ENCODE measurements at places on chromosomes 12 and 14.
A peak's percentile ranks its signal among the peaks of the same experiment; 100 is the strongest.

- no peak for DNase-seq
These were observed 126.6 kb downstream of the DAAM1 start for GRCh38 chr14:59314953-59315599.

DNA sequence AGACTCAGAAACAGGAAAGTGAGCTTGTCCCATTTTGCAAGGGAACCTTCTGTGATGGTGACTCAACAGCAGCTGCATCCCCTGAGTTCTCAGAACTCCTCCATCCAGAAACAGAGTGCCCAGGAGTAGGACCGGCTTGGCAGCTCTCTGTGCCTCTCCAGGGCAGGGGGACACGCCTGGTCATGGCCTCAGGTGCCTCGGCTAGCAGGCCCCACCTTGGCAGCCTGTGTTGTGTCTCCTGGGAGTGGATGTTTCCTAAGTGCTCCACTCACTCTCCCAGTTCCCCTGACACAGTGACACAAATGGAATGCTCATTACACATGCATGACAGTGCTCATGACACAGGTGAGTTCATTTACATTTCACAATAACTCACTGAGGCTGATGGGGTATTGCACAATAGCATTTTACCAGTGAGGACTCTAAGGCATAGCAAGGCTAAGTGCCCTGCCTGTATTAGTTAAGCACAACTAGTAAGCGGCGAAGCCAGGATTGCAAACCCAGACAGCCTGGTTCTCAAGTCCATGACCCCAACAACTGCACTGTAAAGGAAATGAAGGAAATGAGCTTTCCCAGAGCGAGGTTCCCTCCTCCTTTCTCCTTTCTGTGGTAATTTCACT is 47.4 kb downstream of the CALM1 start:
- DNase-seq: peak; percentile 92

- no peak for DNase-seq
These were observed 8.9 kb upstream of the LTBP2 start for GRCh38 chr14:74620923-74621322.

DNA sequence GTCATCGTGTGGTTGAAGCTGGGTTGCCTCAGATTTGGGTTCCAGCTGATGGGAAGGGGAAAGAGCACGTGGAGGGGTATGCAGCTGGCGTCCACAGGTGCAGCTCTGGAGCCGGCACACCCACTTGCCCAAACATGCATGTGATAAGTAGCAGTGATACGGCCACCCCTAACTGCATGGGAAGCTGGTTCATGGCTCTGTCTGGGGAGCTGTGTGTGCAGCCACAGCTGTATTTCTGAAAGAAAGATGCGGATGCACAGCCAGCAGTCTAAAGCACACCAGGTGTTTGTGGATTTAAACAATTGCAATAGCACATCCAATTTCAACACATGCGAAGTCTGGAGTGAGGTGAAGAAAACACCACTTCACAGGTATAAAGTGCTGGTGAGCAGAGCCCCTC is 181.4 kb downstream of the EFCAB11 start:
- no peak for DNase-seq

GRCh38 chr12:122064780-122065588 is 13.6 kb upstream of the MLXIP start:
- DNase-seq: peak; percentile 46

GRCh38 chr14:79630288-79630960 is 580.9 kb downstream of the DIO2 start:
- DNase-seq: peak; percentile 41

- no peak for DNase-seq
These were observed 8.6 kb downstream of the TC2N start for GRCh38 chr14:91858536-91859275.

DNA sequence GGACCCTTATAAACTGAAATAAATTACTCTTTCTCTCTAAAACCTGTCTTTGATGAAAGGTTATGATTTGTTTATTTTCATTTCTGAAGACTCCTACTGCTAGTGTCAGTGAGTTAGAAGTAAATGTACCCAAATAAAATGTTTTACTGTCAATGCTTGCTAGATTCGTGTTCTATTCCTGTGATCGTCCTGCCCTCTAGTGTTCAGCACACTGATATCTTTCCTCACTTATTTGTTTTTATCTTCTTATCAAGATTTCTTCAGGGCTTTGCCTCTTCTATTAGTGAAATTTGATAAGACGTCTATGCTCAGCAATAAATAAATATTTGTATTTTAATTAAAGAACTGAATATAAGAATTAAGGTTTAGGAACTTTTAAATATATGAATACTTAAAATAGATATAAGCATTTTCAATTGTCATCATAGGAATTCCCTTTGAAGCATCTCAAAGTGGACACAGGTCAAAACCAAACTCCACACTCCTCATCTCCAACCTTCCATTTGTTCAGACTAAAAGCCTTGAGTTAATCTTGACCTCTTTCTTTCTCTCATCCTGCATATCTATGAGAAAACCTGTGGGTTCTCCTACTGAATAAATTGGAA is 75.8 kb downstream of the C12orf50 start:
- DNase-seq: no peak

GRCh38 chr14:20668969-20669368 is 15.4 kb upstream of the RNASE4 start:
- DNase-seq: no peak

DNA sequence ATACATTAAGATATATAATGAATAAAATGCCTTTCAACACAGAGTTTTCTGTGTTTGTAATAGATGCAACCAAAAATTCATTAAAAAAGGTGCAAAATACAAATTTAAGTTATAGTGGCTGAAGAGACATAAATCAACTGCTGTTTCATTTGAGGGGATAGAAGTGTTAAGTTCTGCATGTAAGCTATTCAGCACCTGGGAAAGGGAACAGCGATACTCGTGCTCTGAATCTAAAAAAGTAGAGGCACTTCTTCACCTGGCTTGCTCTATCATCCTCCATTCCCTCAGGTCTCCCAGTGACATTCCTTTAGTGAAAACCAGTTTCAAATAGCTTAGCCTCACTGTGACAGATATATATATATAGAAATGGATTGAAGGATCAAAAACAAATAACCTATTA is 222.6 kb downstream of the ACSS3 start:
- DNase-seq: no peak

DNA sequence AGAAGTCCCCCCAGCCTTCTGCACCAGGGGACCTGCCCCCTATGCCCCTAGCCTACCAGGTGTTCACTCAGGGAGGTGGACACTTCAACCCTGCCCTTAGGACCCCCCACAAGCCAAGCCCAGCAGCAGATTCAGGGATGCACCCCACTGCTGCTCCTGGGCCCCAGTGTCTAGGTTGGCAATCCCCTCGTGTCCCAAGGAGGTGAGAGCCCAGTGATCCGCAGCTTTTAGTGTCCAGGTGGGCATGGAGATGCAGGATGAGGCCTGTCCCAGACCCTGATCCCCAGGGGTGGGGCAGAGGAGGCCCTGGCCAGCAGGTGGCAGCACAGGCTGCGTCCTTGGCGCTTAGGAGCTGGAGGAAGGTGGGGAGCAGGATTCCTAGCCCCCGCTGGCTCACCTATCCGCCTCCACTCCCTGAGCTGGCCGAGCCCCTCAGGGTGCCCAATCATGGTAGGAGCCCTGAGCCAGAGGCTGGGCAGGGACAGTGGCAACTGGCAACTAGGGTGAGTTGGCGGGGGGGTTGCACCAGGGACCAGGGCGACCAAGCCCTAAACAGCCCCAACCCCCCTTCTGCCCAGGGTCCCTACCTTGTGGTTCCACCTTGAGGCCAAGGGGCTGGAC is 4.1 kb downstream of the CKB start:
- peak; percentile 37 for DNase-seq

DNA sequence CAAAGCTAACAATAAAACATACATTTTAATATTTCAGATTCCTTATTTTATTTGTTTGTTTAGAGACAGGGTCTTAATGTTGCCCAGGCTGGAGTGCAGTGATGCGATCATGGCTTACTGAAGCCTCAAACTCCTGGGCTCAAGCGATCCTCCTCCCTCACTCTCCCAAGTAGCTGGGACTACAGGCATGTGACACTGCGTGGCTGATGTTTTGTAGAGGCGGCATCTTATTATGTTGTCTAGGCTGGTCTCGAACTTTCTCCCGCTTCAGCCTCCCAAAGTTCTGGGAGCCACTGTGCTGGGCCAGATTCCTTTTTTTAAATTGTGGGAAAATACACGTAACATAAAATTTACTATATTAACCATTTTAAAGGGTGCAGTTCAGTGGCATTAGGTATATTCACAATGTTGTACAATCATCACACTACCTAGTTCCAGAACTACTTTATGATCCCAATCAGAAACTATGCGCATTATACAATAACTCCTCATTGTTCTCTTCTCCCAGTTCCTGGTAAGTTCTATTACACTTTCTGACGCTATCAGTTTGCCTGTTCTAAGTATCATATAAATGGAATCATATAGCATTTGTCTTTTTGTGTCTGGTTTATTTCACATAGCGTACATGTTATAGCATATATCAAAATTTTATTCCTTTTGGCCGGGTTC is 40.3 kb downstream of the ADIPOR2 start:
- no peak for DNase-seq

- no peak for DNase-seq
These were observed 354.2 kb upstream of the ATP2B1 start for GRCh38 chr12:90062799-90063198.

GRCh38 chr12:71157601-71158233 is at the start of gene TSPAN8:
Gene TSPAN8, minus strand, starts transcription at chr12:71157999. Its CDS starts 321 bp downstream, at chr12:71157678.
- peak; percentile 77 for DNase-seq

GRCh38 chr12:16352481-16352880 is 5.0 kb downstream of the MGST1 start:
- no peak for DNase-seq

- DNase-seq: no peak
These were observed 1.7 kb downstream of the SUPT16H start for GRCh38 chr14:21382095-21382494.

DNA sequence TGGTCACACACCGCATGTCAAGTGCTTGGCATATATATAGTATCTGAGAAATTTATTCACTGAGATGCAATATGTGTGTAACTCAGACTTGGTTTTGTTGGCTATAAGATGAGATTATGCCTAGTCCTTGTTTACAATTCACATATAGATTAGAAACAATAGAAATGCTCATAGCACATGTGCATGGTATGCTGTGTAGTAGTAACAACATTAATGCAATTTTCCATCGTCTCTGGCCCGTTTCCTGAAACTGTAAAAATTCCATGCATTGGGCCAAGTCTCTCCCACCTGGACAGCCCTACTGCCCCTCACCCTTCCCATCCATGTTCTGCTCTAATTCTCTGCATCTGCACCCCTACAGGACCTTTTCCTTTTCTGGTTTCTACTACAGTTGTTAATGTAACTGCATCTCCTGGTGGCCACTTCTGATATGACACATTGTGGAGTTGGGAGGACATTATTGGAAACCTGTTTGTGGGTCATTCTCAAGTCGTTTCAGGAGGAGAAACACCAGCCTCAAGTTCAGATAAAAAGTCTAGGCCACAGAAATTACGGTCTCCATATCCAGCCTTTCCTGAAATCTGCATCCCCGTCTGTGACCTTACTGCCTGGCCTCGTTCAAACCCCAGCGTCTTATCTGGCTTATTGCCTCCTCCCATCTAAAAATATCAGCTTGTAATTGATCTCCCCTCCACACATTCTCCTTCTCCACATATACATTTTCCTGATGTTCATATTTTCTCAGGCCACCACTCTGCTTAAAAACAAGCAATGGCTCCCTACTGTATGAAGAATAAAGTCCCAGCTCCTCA is 37.5 kb downstream of the EMP1 start:
- peak; percentile 46 for DNase-seq

DNA sequence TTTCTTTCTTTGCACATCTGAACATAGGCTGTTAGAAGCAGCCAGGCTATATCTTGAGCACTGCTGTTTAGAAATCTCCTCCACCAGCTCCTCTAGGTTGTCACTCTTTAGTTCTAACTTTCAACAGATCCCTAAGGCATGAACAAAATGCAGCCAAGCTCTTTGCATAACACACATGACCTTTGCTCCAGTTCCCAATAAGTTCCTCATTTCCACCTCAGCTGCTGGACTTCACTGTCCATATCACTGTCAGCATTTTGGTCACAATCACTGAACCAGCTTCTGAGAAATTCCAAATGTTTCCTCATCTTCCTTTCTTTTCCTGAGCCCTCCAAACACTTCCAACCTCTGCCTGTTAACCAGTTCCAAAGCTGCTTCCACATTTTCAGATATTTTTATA is 27.6 kb upstream of the C14orf132 start:
- no peak for DNase-seq

DNA sequence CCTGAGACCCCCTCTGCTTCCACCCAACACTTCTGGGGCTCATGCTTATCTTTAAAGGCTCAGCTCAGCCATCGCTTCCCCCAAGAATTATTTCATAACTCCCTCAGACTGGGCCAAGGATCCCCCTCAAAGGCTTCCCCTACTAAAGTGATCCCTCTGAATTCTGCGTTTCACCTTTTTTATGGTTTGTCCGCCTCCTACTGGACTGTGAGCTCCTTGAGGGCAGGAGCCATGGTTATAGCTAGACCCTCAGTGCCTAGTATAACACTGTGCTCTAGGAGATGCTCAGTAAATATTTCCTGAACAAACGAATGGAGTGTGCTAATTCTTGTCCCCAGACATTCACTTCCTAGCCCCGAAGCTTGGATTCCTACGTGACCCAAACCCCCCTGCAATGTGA is 20.5 kb upstream of the SRRM4 start:
- no peak for DNase-seq

DNA sequence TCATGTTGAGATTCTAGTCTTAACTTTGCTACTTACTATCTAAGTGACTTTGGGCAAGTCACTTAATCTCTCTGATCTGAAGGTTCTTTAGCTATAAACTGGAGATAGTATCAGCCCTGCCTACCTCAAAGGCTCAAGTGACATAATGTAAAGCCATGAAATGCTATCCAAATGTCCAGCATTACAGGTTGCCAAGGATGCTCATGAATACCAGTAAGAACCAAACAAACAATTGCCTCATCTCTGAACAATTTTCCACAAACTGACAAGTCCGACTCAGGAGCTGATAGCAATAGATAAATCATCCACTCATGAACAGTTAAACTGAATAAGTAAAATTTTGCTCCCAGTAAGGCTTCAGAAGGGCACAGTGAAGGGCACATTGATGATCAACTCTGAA is 51.5 kb downstream of the LMNTD1 start:
- no peak for DNase-seq

DNA sequence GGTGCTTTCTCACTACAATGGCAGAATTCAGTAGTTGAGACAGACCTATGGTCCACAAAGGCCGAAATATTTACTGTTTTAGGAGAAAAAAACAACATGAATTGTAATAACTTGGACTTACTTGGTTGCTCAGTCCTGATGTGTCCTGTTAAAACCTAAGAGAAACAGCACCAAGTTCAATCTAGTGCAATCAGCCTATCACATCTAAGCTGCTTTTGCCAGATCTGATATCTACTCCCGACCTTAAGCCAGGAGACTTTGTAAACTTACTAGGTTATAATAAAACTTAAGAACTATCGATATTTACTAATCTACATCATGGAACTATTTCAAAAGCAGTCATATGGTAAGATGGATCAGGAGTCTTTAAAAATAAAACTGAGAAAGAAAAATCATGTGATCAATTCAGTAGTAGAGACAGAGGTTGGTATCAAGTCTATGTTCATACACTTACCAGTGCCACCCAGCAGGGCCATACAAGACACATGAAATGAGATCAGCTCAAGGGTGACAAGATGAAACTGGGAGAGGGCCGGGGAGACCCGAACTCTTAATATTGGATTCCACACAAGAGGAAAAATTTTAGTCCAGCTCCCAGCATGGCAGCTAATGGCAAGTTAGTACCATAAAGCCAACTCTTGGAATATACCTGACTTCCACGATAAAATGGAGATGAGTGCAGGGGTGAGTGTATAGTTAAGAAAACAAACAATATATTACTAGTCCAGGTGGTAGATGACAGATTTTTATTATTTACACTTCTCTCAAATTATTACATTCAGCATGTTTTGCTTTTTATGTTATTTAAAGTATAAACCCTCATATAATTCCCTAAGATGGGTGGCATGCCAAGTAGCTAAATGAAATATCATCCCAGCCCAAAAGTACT is 27.5 kb downstream of the NUDT4 start:
- no peak for DNase-seq
